Nephron progenitor cell (in vitro differentiated cells): ENCODE measurements at places on chromosomes 13 and 19.

DNA sequence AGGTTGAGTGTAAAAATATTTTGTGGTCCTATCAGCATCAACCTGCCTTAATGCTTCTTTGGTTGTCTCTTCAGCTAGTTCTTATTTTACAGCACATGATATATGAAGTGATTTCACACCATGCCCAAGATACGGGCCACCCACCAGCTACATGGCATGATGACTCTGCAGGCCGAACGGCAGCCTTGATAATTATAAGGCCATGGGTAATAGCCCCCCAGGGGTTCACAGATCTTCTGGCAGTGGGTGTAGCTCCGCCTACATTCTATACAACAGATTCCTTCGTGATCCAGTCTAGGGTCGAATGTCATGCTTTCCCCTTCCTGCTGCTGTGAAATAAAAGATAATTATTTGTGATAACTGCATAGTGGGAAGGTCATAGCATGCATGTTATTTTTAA, 36.1 kb downstream of the CNMD start:
- DNase-seq: peak; percentile 14

- no peak for DNase-seq
Observed at GRCh38 chr13:106443607-106444322, 91.7 kb downstream of the EFNB2 start.

GRCh38 chr13:46479283-46479682, 73.7 kb upstream of the LRCH1 start:
- DNase-seq: no peak

DNA sequence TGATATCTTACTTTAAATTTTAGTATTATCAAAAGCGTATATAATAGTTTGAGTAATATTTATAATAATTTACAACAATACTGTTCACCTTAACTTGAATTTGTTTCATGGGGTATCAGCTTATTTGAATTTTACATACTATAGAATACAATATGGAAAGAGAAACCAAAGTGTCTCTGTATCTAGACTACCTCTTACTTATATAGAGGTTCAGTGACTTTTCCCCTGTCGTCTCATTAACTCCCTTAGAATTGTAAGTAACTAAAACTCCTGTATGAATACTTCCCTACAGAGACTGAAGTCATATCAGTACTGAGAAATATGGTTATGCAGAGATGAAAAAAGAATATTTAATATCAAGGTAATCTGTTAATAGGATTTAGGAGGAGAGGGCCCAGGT, 26.8 kb downstream of the COG6 start:
- no peak for DNase-seq

- DNase-seq: no peak
Observed at GRCh38 chr13:80340651-80341100, 250 bp downstream of the SPRY2 start.

DNA sequence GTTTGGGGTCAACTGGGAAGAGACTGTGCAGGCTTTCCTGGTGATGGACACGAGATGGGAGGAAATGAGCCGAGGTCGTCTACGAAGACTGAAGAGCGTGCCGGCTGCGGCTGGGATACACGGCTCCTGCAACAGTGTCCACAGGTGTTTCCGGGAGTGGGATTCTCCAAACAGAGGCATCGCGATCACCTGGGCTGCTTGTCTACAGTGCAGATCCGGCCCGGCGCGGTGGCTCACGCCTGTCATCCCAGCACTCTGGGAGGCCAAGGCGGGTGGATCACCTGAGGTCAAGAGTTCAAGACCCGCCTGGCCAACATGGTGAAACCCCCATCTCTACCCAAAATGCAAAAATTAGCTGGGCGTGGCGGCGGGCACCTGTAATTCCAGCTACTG, 11.6 kb upstream of the SLC39A3 start:
- no peak for DNase-seq

DNA sequence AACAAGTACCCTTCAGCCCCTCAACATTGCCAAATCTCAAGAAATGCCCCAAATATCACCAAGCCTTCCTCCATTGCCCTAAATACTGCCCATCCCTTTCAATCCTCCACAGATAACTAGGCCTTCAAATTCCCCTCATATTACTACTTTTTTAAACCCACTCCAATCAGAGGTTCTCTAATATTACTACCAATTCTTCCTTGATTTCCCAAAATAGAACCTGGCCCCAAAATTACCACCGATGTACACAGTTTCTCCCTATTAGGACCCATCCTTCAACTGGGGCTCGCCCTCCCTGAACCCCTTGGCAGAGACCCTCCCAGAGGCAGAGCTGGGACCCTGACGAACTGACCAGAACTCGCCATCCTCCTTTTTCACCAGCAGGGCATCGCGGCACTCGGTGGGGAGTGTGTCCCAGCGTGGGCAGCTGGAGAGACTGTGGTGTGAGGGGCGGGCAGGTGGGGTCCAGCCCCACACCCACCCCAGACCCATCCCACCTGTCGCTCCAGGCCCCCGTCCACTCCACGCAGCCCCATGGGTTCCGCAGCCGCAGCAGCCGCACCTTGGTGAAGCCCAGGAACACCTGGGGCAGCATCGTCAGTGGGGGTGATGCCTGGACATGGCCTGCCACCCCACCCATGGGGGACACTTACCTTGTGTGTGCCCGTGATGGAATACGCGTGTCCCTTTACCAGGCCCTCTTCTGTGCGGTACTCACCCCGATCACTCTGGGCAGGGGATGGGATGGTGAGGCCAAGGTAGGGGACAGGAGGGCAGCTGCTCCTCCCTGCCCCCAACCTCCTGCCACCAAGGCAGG, 6.1 kb downstream of the CAPN12 start:
- no peak for DNase-seq

DNA sequence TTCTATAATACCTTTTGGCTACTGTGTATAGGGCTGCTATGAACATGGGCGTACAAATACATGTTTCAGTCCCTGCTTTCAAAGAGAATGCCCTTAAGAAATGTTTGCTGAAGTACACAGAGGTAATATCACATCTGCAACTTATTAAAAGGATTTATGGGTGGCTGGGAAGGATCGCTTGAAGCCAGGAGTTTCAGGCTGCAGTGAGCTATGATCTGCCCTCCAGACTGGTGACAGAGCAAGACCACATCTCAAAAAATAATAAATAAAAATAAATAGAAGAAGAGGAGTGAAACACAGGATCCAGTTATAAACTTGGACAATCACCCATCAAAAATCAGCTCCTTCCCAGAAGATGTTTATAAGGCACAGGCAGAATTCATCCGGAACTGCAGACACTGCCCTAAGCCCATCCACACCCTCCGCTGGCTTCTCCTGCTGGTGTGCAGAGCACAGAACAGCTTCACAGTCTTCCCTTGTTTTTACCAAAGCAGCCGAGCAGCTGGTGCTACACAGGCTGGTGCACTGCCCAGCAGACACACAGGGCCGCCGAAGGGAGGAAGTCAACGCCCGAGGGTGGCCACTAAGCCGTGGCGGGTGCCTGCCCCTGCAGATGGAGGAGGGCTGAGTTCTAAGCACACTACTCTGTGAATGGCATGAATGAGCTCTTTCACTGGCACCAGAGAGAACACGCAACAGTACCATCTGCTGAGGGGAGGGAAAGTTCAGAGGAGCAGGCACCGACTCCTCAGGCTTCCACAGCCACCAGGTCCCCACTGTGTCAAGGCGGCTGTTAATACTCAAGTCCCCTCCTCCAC, 44.0 kb downstream of the BRD4 start:
- no peak for DNase-seq

- DNase-seq: peak; percentile 90
Observed at GRCh38 chr13:113758651-113759524, at the start of gene TMEM255B. TSS of gene TMEM255B (plus strand) at chr13:113759226. CDS start at chr13:113759270, 44 bp downstream.

GRCh38 chr19:48810151-48810550, 678 bp downstream of the BCAT2 start:
- DNase-seq: no peak

- DNase-seq: no peak
Observed at GRCh38 chr13:86087244-86087643, 288.0 kb upstream of the SLITRK6 start.

- DNase-seq: peak; percentile 72
Observed at GRCh38 chr19:49512970-49513745, 697 bp downstream of the FCGRT start.

GRCh38 chr19:33796164-33796875, at the start of gene KCTD15:
TSS of gene KCTD15 (plus strand) at chr19:33796870. CDS start at chr19:33800455, 3,585 bp downstream.
- DNase-seq: peak; percentile 74

DNA sequence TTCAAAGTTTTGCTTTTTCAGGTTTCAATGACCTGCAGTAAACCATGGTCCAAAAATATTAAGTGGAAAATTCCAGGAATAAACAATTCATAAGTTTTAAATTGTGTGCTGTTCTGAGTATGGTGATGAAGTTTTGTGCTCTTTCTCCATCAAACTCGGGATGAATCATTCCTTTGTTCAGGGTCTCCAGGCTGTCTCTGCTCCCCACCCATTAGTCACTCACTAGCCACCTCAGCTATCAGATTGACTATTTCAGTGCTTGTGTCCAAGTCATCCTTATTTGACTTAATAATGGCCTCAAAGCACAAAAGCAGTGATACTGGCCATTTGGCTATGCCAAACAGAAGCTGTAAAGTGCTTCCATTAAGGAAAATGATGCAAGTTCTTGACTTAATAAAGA, 1140.4 kb downstream of the EFNB2 start:
- no peak for DNase-seq

DNA sequence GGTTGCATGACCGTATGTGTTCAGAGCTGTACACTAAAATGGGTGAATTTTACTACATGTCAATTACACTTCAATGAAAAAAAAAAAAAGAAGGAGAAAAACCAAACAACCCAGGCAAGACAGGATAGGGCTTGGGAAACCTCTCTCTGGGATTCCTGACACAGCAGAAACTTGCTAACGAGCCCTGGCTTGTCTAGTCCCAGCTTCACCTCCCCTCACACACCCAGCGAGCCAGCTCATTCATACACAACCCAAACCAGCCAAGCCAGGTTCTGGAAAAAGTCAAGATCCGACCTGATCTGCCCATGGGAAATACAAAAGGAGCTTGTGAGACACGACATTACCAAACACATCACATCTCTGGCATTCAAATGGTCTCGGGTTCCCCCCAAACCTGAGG, 3.7 kb upstream of the TECR start:
- DNase-seq: no peak

DNA sequence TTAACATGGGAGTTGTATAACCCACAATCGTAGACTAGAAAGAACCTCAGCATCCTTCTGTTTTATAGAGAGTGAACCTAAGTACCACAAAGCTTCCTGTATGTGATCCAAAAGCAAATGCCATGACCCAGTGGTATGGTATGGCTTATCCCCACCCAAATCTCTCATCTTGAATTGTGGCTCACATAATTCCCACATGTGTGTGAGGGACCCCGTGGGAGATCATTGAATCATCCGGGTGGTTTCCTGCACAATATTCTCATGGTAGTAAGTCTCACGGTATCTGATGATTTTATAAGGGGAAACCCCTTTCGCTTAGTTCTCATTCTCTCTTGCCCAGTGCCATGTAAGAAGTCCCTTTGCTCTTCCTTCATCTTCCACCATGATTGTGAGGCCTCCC, 587.9 kb downstream of the LMO7 start:
- no peak for DNase-seq

GRCh38 chr13:44317752-44318151, 55.9 kb upstream of the SERP2 start:
- DNase-seq: no peak

- DNase-seq: no peak
Observed at GRCh38 chr13:90402613-90403012, 944.9 kb upstream of the MIR17HG start.

DNA sequence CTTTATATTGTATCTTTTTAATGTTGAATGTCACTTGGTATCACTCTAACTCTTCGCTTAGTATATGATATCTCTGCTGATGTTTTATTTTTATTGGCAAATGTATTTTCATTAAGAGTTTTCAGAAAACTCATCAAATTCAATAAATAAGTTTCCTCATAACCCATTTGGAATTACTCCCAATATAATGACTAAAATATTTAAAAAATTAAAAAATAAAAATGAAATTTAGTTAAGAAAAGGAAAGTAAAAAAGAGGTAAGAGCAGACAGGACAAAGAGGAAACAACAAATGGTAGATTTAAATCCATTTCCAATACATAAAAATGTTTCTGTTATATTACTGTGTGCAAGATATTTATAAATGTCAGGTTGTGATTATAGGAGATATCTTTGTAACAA, 548.9 kb upstream of the SPRY2 start:
- no peak for DNase-seq

- no peak for DNase-seq
Observed at GRCh38 chr13:40682449-40683240, 16.2 kb upstream of the FOXO1 start.

DNA sequence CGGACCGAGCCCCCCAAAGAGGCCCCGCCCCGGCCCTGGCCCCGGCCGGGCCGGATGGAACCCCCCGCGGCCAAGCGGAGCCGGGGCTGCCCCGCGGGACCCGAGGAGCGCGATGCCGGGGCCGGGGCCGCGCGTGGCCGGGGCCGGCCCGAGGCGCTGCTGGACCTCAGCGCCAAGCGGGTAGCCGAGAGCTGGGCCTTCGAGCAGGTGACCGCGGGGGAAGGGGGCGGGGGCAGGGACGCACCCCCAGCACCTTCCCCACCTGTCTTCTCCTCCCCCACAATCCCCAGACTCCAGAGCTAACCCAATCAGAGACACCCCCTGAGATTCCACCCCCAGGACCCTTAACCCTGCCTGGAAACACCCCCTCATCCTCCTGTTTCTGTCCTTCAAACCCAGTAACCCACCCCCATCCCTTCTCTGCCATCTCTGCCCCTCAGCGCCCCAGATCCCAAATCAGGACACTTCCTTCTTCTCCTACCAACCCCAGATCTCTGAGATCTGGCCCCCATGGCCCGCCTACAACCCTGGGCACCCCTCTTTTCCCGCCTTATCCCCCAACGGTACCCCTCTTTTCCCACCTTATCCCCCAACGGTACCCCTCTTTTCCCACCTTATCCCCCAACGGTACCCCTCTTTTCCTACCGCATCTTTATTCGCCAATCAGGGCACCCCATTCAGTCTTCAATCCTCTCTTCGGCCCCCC, 505 bp downstream of the ZSWIM4 start:
- DNase-seq: no peak

DNA sequence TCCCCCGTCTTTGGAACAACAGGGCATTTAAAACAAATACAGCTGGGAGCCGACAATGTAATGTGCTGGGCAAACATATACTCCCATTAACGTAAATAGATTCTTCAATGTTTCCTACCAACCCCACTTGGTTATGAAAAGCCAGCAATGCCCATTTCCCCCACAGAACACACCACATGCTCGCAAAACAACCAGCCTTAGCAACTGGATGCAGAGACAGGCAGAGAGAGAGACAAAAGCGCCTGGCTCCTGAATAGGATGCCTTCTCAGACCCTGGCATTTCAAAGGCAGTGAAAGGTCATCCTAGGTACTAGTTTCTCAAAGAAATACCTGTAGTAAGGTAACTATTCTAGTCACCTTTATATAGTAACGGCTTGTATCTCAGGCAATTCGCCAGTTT, 462.9 kb downstream of the ITGBL1 start:
- no peak for DNase-seq

DNA sequence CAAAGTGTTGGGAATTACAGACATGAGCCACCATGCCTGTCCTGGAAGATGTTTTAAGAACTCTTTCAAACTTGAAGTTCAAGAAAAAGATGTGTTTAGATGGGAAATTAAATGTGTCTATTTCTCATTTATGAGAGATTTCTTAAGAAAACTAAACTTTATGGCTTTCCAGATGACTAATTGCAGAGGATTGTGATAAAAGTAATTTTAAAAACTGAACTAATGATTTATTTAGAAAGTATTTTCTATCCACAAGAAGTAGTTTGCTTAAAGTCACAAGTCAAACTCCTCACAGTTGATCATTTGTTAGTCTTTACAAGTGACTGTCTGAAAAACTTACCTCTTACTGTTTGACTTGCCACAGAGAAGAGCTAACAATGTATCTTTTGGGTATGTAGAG, 89.6 kb upstream of the SPRY2 start:
- DNase-seq: no peak

- peak; percentile 31 for DNase-seq
Observed at GRCh38 chr19:16825312-16826052, 3.7 kb upstream of the SIN3B start.
